ENCODE measurements at places on chromosomes 12 and 14.

GRCh38 chr14:83255015-83255726 lies 1721.5 kb upstream of the SEL1L start:
- DNase-seq: no peak

- no peak for DNase-seq
Measured at GRCh38 chr14:103820908-103821307, 26.5 kb downstream of the PPP1R13B start.

- DNase-seq: no peak
Measured at GRCh38 chr14:51582437-51582836, 69.3 kb upstream of the FRMD6 start.

DNA sequence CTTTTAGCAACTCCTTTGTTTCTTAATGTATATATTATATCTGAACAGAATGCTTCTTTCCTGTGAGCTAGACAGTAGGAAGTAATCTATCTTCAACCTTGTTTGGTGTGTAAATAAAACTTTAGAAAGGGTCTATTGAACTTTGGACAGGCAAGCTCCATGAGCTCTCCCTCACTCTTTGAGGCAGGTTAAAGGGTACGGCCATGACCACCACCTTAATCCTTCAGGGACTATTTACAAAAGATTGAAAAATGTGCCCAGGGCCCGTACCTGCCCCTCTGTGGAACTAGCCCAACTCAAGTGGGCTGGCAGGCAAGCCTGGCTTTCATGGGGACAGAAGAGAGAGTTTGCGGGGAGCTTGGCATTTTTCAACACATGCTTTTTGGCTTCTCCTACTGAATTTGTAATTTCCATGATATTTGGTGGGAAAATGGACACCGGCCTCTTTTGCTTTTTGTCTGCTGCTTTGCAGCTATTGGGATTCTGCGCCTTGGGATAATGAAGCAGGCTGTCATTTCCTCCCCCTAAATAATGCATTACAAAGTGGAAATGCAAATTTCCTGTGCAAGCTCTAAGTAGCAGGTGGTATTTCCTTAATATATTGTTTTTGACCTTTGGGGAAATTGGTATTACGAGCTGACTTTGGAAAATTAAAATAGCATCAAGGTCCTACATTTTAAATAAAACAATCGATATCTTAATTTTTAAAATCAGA lies 106.0 kb downstream of the HMGA2 start:
- DNase-seq: no peak

- no peak for DNase-seq
Measured at GRCh38 chr12:121295116-121295745, 1.3 kb downstream of the CAMKK2 start.

GRCh38 chr12:116087962-116088361 lies 189.5 kb downstream of the MED13L start:
- no peak for DNase-seq

DNA sequence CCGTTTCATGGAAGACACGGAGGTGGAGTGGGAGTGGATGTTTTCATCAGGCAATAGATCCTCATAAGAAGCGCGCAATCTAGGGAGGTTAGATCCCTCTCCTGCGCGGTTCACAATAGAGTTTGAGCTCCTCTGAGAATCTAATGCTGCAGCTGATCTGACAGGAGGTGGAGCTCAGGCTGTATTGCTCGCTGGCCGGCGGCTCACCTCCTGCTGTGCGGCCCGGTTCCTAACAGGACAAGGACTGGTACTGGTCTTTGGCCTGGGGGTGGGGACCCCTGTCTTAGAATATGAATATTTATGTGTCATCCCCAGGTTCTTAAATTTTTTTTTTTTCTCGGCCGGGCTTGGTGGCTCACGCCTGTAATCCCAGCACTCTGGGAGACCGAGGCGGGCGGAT lies 36.7 kb downstream of the PRICKLE1 start:
- no peak for DNase-seq

DNA sequence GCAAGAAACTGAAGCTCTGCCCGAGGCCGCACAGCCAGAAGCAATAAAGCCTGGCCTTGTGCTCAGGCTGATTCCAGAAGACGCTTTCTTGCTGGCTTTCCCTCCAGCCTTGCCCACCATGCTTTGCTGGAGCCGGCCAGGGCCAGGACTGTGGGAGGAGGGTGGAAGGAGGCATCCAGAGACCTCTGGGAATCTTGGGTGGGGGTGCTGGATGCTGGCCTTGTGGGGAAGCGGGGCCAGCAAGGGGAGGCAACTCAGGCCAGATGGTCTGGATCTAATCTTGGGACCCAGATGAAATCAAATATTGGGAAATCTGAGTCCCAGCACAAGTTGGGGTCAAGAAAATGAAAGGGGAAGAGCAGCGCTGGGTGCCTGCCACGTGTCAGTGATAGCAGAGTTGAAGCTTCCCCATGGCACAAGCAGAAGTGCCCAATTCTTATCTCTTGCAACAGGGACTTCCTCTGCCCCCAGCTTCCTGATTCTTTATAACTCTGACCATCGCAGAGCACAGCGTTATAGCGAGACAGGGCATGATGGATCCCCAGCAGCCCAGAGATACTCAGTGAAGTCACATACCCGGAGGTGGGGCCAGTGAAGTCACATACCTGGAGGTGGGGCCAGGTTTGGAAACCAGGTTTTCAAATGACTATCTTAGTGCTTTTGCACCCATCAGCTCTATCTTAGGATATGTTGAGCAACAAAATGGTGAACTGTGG lies 6.4 kb upstream of the RABGGTA start:
- DNase-seq: no peak

DNA sequence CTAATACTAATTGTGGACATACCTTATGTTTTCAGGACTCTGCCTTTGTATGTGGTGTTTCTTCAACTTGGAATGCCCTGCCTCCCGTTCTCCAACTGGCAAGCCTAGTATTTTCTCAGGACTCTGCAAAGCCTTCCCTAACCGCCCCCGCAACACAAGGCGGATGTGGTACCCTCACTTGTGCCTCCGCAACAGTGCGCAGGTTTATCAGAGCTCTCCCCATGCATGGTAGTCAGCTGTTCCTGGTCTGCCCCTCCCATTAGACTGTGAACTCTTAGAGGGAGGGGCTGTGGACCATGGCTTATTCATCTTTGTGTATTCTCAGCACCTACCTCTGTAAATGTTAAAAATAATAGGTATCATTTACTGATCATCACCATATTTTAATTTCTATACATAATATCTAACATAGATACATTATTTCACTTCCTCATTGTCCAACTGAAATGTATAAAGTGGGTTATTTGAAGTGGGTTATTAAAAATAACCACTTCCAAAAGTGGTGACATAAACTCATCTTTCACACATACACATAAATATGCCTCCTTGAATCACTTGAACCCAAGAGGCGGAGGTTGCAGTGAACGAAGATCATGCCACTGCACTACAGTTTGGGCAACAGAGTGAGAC lies 9.0 kb downstream of the LPAR5 start:
- no peak for DNase-seq

- no peak for DNase-seq
Measured at GRCh38 chr14:76922092-76922491, 95.9 kb downstream of the LRRC74A start.

DNA sequence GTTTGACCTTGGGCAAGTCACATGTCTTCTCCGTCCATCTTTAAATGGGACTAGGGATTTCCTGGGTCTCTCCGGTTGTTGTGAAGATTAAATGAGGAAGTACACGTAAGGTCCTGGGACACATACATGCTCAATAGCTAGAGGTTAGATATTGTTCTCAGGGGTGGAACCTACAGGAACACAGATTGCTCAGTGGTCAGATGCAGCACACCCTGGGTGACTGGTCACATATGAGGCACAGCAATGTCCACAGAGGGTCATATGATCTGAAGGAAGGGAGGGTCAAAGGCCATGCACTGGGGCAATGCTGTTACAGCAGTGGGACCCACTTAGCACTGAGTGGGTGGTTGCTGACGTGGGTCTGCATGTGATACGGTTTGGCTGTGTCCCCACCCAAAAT lies 11.4 kb upstream of the SLC8B1 start:
- DNase-seq: no peak

DNA sequence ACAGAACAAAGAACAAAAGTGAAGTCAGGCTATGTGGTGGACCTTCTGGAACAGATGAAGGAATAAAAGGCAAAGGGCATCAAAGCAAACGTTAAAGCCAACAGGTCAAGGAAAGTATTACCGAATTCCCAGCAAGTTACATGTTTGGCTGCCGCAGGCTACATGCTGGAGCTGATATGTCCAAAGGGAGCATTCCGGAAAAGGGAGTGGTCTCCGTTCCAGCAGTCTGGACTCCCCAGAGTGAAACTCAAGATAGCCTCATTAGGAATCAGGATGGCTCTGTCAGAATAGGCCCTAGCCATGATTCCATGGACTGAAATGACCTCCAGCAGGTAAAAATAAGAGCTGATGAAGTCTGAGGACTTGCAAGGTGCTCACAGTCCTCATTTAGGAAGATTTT lies 379.8 kb upstream of the PRICKLE1 start:
- DNase-seq: no peak

- no peak for DNase-seq
Measured at GRCh38 chr14:91255026-91255695, 10.7 kb upstream of the GPR68 start.

- DNase-seq: no peak
Measured at GRCh38 chr12:55683676-55684075, 24.0 kb downstream of the ITGA7 start.

DNA sequence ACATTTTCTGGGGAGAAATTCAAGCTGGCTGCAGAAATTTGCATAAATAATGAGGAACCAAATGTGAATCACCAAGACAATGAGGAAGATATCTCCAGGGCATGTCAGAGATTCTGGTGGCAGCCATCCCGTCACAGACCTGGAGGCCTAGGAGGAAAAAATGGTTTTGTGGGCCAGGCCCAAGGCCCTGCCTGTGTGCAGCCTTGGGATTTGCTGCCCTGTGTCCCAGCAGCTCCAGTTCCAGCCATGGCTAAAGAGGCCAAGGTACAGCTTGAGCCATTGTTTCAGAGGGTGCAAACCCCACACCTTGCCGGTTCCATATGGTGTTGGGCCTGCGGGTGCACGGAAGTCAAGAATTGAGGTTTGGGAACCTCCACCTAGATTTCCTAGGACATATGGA lies 147.5 kb downstream of the ADCK1 start:
- no peak for DNase-seq

- DNase-seq: no peak
Measured at GRCh38 chr14:77158175-77158881, 16.7 kb upstream of the ZDHHC22 start.

GRCh38 chr14:70701610-70702009 lies 59.9 kb downstream of the TTC9 start:
- no peak for DNase-seq

DNA sequence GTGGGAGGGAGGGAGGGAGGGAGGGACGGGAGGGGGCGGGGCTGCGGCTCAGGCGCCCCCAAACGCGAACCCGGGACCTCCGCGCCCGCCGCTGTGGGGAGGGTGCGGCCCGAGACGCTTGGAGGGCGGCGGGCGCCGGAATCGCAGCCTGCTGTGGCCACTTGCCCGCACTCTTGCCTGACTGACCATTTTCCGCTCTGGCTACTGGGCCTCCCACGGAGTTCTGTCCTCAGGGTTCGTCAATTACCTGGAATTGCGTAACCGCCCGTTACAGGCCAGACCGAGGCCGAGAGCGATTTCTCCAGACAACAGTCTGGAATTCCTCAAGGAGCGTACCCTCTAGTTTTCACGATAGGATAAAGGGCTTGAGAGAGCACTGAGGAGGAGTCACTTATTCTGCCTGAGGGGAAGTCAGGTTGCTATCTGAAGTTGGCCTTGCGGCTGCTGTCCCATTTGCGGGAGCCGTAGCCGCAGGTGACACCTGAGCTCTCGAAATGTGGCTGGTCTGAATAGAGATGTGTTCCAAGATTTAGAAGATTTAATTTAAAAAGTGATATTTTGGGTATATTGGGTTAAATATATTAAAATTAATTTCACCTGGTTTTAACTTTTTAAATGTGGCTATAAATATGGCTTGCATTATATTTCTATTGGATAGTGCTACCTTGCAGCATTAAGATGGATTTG lies 446 bp upstream of the ZNF641 start:
- DNase-seq: no peak

GRCh38 chr12:48291511-48291910 lies 59.2 kb downstream of the ZNF641 start:
- no peak for DNase-seq

- DNase-seq: no peak
Measured at GRCh38 chr14:73610687-73611086, 1.6 kb upstream of the ACOT6 start.

- no peak for DNase-seq
Measured at GRCh38 chr12:78359520-78359919, 505.1 kb upstream of the SYT1 start.

DNA sequence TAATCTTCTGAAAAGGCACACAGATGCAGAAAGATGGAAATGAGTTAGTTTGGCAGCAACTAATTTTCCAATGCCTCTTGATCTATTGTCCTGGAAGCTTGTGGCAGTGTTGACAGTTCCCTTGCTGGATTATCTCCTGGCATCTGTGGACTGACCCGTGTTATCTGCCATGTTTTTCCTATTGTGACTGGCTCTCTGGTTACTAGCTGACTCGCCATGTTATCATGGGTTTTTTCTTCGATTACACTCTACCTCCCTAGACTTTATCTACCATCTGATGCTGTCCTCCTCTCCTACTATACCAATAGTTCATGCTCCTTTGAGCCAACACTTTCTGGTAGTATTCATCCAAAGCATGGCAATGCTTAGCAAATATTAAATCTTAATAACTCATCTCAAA lies 63.3 kb upstream of the FLRT2 start:
- no peak for DNase-seq

- DNase-seq: no peak
Measured at GRCh38 chr12:106204312-106204711, 43.5 kb downstream of the CKAP4 start.

GRCh38 chr12:126055521-126055920 lies 990.3 kb downstream of the AACS start:
- no peak for DNase-seq

GRCh38 chr12:3542911-3543310 lies 51.9 kb downstream of the PRMT8 start:
- DNase-seq: no peak

GRCh38 chr12:114420944-114421335 lies 15.0 kb upstream of the TBX5 start:
- no peak for DNase-seq

DNA sequence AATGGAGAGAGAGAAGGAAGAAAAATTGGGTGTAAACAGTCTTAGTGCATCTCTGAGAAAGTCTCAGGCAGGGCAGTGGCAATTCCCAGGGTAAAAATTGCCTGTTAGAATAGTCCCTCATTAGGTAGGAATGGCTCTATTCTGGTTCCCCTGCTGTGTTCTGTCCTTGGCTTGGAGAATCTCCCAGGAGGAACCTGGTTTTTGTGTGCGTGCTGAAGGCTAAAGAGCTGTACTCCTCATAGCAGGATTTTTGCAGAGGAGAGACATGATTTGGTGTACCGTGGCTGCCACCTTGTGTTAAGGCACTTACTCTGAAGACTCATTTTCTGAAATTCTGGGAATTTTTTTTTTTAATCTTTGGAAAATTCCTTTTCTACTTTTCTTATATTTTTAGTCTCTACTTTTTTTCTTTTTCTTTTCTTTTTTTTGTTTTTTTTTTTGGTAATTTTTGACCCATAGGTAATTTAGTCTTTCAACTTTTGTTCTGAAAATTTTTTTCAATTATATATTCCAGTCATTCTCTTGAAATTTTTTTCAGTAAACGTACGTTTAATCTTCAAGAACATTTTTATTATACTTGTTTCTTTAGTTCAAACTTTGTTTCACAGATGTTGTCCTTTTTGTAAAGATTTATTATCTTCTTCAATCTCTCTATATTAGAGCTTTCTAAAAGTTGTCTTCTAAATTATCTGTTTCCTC lies 63.8 kb downstream of the FBXO33 start:
- no peak for DNase-seq

- no peak for DNase-seq
Measured at GRCh38 chr14:91453744-91454143, 36.1 kb upstream of the CCDC88C start.
